ENCODE measurements at places on chromosomes 5 and 9.

- DNase-seq: no peak
Measured at GRCh38 chr9:89983411-89983810, 378.6 kb downstream of the GADD45G start.

DNA sequence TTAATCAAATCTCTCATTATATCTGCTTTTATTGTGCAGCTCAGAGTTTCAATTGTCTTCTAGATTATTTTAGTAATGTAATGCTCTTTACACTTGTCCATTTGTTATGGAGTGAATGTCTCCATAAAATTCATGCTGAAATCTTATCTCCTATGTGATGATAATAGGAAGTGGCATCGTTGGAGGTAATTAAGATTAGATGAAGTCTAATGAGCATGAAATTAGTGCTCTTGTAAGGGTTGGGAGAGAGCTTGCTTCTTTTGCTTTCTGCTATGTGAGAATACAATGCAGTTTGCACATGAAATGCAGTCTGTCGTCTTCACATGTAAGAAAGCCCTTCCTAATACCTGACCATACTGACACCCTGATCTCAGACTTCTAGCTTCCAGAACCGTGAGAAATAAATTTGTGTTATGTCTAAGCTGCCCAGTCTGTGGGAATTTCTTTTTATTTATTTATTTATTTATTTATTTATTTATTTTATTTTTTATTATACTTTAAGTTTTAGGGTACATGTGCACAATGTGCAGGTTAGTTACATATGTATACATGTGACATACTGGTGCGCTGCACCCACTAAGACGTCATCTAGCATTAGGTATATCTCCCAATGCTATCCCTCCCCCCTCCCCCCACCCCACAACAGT lies 1399.2 kb upstream of the CDH6 start:
- no peak for DNase-seq

DNA sequence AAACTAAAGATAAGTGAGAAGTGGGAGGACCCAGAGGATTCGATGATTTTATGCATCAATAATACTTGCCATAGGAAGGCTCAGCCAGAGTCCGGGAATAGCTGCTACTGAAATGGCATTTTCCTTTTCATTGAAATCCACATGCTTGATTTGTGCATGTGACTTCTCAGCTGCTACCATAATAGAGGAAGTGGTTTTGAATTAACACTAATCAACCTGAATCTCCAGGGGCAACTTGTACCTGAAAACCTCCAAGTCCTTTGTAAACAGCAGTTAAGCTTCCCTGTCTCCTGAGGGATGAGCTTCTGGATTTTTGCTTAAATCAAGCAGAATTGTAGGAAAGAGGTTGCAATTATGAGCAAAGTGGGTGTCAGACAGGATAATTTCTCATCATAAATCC lies 124.9 kb downstream of the PPP2R2B start:
- no peak for DNase-seq

DNA sequence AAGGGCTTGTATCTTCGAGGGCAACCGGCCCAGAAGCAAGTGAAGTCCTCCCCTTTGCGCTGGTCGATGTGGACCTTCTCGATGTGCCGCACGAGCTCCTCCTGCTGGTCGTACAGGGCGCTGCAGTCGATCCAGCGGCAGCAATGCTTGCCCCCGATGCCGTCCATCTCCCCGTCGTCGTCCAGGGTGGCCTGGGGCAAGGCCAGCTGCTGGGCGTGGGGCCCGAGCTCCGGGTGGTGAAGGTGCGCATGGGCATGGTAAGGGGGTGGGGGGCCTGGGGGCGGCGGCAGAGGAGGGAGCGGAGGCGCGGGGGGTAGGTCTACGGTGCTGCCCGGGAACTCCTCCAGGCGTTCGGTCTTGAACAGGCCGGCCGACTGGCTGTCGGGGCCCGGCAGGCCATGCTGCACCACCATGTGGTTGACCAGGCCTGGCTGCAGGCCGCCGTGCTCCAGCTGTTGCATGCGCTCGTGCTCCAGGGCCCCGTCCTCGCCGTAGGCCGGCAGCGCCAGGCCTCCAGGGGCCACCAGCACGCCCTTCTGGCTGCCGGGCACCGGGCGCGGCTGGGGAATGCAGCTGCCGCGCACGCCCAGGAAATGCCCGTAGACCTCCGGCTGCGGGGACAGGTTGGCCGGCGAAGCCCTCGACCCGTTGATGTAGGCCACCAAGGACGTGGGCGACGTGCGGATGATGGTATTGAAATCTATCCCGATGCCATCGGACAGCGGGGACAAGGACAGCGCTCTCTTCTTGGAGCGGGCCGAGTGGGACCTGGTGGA lies 181.8 kb downstream of the GLIS3 start:
- no peak for DNase-seq

- no peak for DNase-seq
Measured at GRCh38 chr5:149598966-149599365, 17.7 kb downstream of the ARHGEF37 start.

DNA sequence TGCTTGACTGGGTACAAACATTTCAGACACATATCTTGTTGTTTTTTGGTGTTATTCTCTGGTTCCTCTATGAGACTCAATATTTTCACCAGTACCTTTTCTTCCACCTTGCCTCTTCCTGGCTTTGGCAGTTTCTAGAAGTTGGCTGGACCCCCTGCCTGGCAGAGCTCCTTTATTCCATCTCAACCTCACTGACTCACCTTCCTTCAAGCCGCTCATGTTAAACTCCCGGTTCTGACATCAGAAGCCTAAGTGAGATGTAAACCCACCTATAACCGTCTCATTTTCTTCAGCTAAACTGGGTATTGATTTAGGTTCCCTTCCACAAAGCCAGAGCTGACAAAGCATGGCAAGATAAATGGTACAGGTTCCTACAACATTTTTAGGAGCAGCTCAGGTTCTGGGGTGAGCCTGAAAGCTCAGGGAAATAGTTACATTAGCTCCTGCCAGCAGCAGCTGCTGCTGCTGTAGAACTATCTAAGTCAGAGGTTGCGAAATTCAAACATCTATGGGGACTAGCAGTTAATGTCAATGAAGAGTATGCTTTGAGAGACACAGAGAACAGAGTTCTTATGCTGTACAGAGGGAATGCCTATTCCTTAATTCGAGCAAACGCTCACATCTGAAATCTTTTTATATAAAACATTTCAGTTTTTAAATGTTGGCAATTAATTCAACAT lies 197.1 kb upstream of the NR3C1 start:
- no peak for DNase-seq

DNA sequence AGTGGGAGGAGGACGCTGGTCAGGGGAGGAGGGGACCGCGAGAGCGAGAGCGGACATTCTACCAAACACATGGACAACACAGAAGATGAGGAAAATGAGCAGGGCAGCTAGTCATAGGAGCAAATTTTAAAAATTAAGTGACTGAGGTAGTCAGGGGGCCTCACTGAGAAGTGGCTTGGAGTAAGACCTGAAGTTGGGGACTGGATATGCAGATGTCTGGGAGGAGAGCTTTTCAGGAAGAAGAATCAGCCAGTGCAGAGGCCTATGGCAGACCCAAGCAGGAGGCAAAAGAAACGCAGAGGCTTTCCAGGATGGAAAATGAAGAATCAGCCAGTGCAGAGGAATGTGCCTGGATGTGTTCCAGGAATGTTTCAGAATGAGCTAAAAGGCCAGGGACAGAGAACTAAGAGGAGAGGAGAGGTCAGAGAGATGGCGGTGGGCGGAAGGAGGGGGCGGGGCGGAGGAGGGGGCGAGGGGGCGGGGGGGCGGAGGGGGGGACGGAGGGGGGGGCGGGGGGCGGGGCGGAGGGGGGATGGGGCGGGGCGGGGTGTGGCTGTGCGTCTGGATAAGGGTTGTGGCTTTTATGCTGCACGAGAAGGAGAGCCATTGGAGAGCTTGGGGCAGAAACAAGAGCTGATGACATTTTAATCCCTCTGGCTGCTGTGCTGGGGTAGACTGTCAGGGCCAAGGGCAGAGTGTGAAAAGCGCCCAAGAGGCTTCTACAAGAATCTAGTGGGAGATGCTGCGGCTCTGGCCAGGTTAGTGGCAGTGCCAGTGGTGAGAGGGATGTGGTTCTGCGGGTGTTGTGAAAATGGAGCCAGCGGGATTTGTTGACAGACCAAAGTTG lies 129.6 kb downstream of the KCNIP1 start:
- no peak for DNase-seq

GRCh38 chr9:86452201-86452828 lies 98.1 kb upstream of the TUT7 start:
- DNase-seq: no peak

DNA sequence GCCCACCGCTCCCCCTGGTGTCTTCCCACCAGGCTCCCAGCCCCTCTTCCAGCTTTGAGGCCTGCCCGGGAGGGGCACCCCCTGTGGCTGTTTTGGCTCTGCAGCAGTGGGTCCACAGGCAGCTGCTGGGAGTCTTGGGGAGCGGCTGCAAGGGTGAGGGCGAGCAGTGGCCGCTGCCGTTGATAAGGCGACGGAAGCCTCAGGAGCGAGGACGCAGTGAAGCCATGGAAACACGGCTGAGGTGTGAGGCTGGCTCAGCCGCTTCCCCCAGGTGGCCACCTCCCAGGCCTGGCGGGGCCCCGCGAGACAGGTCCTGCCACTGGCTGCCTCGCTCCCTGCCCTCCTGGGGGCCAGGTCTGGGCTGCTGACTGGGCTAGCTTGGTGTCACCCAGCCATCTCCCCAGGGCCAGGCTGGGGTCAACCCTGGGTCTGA lies 41.5 kb downstream of the CXXC5 start:
- DNase-seq: no peak

- no peak for DNase-seq
Measured at GRCh38 chr5:39355324-39355723, 9.0 kb downstream of the C9 start.

- DNase-seq: no peak
Measured at GRCh38 chr9:132864277-132864676, 13.8 kb downstream of the AK8 start.
